ENCODE measurements at places on chromosomes 7 and 10. TPM values are rescaled to one million over a fixed set of nuclear protein-coding genes. Genes with fewer than 3 reads are reported as not detected.

DNA sequence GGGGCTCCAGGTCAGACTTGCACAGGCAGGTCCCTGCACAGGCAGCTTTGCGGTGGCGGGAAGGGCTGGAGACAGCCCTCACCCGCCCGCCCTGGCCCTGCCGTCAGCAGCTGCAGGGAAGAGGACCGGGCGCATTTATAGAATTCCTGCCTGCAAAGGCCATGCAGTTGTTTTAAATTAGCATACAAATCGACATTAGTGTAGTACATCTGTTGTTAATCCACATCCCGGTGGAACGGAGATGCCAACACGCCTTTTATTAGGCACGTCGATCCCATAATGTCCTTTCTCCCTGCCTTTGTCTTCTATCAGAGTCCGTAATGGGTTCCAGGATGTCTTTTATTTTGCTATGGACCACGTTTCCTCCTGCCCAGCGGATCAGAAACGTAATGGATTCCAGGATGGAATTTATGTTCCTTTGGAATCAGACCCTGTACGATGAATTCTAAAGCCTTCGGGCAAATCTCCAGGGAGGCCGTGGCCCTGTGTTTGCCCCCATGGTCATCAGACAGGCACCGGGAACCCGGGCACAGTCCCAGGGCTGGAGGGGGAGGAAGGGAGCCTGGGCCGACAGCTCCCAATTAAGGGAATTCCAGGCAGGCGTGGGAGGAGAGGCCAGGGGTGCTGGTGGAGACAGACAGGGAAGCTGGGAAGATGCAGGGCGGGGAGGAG lies 123.9 kb downstream of the COL26A1 start:
- H3K36me3 ChIP-seq, result no peaks in the 10 kb centered on the region
- peaks cover 3% of the 10 kb centered on the region for H3K27me3 ChIP-seq
- H3K27ac ChIP-seq, result no peak overlapping the region
- DNase-seq, result no peak
- H3K4me3 ChIP-seq, result no peak overlapping the region

The SEMA3C gene
- polyA plus RNA-seq, result not detected

DNA sequence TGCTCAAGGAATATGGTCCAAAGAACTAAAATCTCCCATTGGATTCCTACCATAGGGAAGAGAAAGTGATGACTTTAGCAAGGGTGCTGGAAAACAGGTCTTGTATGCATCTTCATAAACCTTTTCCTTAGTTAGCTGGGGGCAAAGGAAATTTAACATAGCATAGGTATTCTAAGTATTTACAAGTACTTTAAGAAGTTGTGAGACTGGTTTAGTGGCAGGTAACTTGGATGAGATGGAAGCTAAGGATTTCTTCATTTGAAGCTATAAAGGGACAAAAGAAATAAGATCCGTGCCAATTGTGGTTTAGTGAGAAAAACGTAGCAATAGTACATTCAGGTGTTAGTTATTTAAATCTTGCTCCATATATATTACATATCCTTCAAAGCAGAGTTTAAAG lies 183.4 kb upstream of the TCF7L2 start:
- no peak overlapping the region for H3K4me3 ChIP-seq
- H3K27me3 ChIP-seq, result no peaks in the 10 kb centered on the region
- DNase-seq, result no peak
- H3K36me3 ChIP-seq, result peaks cover 6% of the 10 kb centered on the region
- no peaks in the 10 kb centered on the region for H3K4me1 ChIP-seq

DNA sequence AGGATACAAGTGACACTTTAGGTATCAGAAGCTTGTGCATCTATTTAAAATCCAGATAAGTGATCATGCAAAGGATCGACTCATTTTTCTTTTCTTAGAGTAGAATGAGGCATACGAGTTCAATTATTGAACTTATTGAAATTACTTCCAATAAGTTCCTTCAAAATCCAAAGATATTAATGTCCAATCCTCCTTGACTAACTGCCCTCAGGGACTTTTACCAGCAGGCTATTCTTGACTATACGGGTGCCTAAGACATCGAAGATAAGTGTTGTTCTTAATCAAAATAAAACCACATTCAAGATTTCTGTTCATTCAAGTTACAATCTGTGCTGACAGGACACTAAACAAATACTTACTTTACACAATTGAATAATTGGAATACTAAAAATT lies 74.5 kb upstream of the SP4 start:
- peaks cover 26% of the 10 kb centered on the region for H3K4me1 ChIP-seq
- DNase-seq, result no peak
- H3K4me3 ChIP-seq, result peak overlapping the region; percentile 70
- H3K36me3 ChIP-seq, result no peaks in the 10 kb centered on the region

GRCh38 chr10:116526219-116526618 lies 19.5 kb upstream of the PNLIP start:
- H3K4me3 ChIP-seq, result no peak overlapping the region
- H3K4me1 ChIP-seq, result no peaks in the 10 kb centered on the region
- DNase-seq, result no peak
- no peaks in the 10 kb centered on the region for H3K36me3 ChIP-seq
- H3K27me3 ChIP-seq, result peaks cover 7% of the 10 kb centered on the region
- H3K27ac ChIP-seq, result no peak overlapping the region

- DNase-seq, result no peak
- H3K4me1 ChIP-seq, result no peaks in the 10 kb centered on the region
- no peak overlapping the region for H3K4me3 ChIP-seq
- no peak overlapping the region for H3K27ac ChIP-seq
- H3K27me3 ChIP-seq, result no peaks in the 10 kb centered on the region
Measured at GRCh38 chr7:154564676-154565075, 438.2 kb downstream of the PAXIP1 start.

The GPR15LG gene
- not detected for polyA plus RNA-seq

The AKR1C8 gene
- polyA plus RNA-seq, result not detected

GRCh38 chr10:43943818-43944360 lies 295.2 kb upstream of the ZNF32 start:
- H3K27ac ChIP-seq, result no peak overlapping the region
- peak overlapping the region; percentile 76 for H3K4me3 ChIP-seq
- H3K4me1 ChIP-seq, result peaks cover 20% of the 10 kb centered on the region
- H3K27me3 ChIP-seq, result no peaks in the 10 kb centered on the region
- no peaks in the 10 kb centered on the region for H3K36me3 ChIP-seq

The STRIP2 gene
- not detected for polyA plus RNA-seq

All from naive thymus-derived CD8-positive, alpha-beta T cell (primary cell).